ENCODE measurements at places on chromosomes 7 and 10. TPM values are rescaled to one million over a fixed set of nuclear protein-coding genes. Genes with fewer than 3 reads are reported as not detected.
A peak's percentile ranks its signal among the peaks of the same experiment; 100 is the strongest.

GRCh38 chr10:132746801-132747625, 38.9 kb downstream of the NKX6-2 start:
- DNase-seq = no peak

DNA sequence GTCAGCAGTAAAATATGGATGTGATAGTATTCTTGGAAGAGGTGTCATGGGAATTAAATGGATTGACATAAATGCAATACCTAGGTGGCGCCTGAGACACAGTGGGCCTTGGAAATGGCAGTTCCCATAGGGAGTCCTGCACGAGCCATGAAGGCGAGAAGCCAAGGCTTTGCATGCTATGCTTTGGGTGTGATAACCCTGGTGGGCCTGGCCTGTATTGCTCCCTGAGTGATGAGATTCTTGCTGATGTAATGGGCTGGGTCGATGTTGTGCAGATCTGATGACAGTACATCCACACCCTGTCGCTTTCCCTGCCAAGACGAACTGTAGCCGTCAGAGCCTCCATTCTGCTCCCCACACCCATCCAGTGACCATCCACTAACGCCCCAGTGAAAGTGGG, 46.4 kb downstream of the CREB5 start:
- no peak for DNase-seq

GRCh38 chr10:51363415-51363814, 289.1 kb downstream of the PRKG1 start:
- DNase-seq = no peak

GRCh38 chr7:55641273-55641691, 69.0 kb upstream of the VOPP1 start:
- DNase-seq = no peak

GRCh38 chr7:84336303-84336702, 141.7 kb upstream of the SEMA3A start:
- no peak for DNase-seq

- DNase-seq = no peak
Measured at GRCh38 chr7:1817061-1817712, 147.1 kb downstream of the ELFN1 start.

DNA sequence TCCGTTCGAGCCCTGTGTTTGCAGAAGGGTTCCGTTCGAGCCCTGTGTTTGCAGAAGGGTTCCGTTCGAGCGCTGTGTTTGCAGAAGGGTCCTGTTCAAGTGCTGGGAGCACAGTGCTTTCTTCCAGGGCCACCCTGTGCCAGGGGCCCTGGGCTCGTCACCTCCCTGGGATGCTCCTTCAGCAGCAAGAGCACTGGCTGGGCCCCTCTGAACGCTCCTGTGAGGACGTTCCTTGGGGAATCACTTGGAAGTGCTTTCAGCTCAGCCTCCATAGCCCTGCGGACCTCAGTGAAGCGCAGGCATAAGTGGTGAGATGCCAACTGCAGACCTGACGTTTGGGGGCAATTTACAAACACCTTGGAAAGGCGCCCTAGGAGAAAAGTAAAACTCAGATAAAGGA, 103.6 kb downstream of the DYNC2I1 start:
- no peak for DNase-seq

DNA sequence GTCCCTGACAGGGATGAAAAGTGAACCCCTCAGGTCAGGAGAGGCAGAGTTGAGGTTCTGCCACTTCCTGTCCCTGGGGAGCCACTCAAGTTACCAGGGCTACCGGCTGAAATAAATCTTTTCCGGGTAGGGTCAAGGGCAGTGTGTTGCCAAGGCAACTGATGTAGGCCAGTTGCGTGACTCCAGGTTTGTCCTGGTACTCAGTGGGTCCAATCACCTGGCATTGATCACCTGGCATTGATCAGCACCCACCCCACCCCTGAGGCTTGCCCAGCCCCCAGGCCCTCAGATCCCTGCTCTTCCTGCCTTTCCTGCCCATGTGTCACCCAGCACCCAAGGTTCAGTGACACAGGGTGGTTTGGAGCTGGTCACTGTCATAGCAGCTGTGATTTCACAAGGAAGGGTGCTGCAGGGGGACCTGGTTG, 5.9 kb downstream of the SAP25 start:
- DNase-seq = no peak

DNA sequence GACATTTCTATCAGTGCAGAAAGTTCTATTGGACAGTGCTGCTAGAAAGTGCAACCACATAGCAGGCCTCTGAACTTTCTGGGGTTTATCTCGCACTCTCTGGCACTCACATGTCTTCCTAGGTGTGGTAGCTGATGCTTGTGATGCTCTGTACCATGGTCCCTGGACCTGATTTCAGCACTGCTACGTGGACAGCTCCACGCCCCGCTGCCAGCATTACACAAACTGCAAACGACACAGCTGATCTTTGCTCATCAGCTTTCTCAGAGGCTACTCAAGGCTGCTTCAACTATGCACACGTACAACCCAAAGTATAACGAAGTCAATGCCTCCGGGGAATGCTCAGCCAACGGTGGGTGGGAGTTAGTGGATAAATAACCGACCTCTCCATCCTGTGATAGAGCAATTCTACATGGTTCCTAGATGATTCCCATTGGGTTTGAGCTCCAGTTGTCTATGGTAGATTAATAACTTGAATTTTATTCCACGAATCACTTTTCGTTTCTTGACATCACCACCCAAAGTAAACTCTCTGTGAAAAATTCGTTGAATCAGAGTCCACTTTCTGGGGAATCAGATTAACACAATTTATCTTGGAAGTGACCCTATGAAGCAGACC, 302.5 kb downstream of the ACTR3B start:
- DNase-seq = peak; percentile 13

DNA sequence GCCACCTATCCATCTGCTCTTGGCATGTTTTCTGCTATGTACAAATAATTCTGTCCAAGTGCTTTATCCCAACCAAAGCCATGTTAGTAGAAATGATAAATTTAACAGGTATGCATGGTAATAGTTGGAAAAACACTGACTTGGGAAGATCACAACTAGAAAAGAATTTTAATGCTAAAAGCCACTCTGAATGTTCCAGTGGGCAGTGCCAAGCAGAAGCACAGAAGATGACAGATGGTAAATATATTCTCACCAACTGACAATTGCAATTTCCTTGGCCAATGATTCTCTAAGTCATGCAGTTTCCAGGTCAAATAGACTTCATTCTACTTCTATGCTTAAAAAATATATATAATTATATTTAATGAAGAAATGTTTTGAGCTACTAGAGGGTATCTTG, 83.6 kb upstream of the SEMA3C start:
- DNase-seq = no peak

- no peak for DNase-seq
Measured at GRCh38 chr7:7439564-7439963, 96.1 kb downstream of the COL28A1 start.

DNA sequence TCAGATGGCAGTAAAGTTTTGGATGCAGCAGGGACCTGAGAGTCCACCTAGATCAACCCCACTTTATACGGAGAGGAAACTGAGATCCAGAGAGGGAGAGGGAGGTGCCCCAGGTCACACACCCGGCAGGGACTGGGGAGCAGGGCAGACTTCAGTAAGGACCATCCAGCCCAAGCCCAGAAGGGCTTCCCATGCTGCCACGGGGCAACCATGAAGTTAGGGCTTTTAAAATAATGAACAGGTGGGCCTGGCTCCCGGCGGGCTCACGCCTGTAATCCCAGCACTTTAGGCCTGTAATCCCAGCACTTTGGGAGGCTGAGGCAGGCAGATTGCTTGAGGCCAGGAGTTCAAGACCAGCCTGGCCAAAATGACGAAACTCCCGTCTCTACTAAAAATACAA, 98.5 kb downstream of the HIP1 start:
- DNase-seq = no peak

DNA sequence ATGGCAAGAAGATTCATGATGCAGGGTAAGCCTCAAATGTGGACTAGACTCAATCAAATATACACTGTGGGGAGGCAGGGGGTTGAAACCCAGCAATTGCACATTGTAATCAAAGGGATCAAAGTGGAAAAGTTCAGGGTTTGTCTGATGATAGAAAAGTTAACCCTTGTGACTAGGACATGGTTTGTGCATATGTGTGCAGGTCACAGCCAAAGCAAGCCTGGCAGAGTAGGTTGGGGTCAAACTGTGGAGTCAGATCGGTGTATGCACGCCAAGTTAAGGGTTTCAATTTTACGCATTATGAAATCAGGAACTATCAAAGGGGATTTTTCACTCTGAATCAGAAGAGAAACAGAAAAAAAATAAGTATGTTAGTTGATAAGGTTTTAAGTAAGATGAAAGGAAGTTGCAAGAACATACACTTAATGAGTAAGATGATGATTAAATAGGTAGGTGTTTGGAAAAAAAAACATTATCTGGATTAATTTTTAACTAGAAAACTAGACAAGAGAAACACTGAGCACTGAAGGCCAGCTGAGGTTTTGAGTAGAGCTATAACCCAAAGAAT, 188.3 kb downstream of the DGKB start:
- no peak for DNase-seq

DNA sequence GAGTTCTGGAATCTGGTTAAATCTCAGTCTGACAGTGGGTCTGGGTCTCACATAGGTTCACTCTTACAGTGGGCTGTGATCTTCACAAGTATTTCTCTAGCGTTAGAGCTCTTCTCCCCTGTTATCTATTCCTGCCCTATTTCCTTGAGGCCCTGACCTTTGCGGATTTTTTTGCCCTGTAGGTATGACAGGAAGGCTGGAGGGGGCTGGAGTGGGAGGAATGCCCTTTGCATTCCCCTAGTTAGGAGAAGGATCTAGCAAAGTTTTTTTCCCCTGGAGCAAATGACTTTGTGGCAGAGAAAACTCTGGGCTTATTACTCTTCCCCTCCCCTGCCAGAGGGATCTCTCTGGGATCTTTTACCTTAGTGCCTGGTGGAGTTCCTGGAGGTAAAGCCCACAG, 49.2 kb downstream of the GALNT11 start:
- DNase-seq = no peak

- DNase-seq = no peak
Measured at GRCh38 chr7:36750451-36750850, 26.2 kb upstream of the AOAH start.

DNA sequence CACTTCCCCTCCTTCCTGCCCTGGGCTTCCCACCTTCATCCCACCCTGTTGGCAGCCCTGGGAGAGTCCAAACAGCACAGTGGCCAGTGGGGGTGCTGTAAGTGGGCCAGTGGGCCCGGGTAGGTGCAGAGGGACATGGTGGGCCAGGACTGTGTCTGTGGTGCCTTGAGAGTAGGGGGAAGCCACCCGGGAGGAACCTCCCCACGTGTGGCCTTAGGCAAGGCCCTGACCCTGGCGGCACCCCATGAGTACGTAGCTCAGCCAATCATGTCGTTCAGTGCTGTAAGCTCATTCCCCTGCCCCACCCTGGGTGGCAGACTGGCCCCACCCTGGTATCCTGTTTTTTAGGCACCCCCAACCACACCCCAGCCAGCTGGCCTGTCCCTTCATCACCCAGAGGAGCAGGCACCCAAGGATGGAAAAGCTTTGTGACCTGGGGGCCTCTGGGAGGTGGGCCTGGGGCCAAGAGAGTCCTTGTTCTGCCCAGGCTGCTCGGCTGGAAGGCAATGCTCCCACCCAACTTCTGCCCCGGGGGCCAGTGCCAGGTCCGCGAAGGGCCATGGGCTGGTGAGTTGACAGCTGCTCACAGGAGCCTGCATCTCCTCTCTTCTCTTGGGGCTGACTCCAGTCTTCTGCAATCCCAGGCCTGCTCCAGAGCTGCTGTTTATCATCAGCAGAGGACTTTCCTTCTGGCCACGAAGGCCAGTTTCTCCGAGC, 41.6 kb downstream of the TSPAN15 start:
- DNase-seq = no peak

- DNase-seq = no peak
Measured at GRCh38 chr10:50506861-50507573, 116.7 kb downstream of the SGMS1 start.

- DNase-seq = no peak
Measured at GRCh38 chr10:27663621-27664020, 82.0 kb downstream of the MKX start.

- DNase-seq = no peak
Measured at GRCh38 chr7:131932271-131932670, 375.8 kb upstream of the PODXL start.

- DNase-seq = no peak
Measured at GRCh38 chr7:124059375-124059774, 26.5 kb upstream of the TMEM229A start.

Gene DOCK4
- 26.9 TPM for total RNA-seq

Gene SLK
- total RNA-seq = 18.3 TPM

Gene CTAGE6
- total RNA-seq = 0.13 TPM

Gene ZKSCAN5
- total RNA-seq = 13.5 TPM

Gene C10orf95
- total RNA-seq = 0.44 TPM

Gene TMEM178B
- 15.8 TPM for total RNA-seq

Gene TAS2R41
- not detected for total RNA-seq

Gene FBXL13
- 1.2 TPM for total RNA-seq

Gene CALY
- total RNA-seq = 1.3 TPM

Gene SFRP4
- not detected for total RNA-seq

Gene GLRX3
- total RNA-seq = 155 TPM

Gene FAM221A
- total RNA-seq = 21.5 TPM

Gene DNAH11
- total RNA-seq = 4.9 TPM

Gene SKIDA1
- total RNA-seq = 8.2 TPM

Gene SFR1
- 7.7 TPM for total RNA-seq

Gene PARP12
- total RNA-seq = 9.0 TPM

Measured in H1 (cell line).